ENCODE measurements at places on chromosomes 11 and 22.

- peak; percentile 92 for DNase-seq
Observed at GRCh38 chr22:23110190-23110921, 31.4 kb downstream of the RSPH14 start.

DNA sequence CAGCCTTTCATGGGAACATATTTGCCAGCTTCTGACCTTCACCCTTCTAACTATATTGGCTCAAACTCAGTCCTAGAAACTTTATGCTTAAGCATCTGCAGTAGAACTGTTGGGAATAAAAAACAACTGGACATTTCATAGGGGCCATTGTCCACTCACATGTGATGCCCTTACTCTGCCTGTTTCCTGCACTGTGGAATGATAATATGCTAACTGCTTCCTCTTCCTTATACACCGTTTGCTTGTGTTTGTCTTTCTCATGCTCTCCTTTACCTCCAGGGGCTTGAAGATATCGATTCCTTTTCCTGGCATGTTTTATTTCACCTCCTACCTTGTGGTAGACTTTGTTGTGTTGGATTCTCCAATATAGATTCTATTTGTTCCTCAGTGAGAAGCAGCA is 333.0 kb upstream of the DDI1 start:
- DNase-seq = peak; percentile 76

DNA sequence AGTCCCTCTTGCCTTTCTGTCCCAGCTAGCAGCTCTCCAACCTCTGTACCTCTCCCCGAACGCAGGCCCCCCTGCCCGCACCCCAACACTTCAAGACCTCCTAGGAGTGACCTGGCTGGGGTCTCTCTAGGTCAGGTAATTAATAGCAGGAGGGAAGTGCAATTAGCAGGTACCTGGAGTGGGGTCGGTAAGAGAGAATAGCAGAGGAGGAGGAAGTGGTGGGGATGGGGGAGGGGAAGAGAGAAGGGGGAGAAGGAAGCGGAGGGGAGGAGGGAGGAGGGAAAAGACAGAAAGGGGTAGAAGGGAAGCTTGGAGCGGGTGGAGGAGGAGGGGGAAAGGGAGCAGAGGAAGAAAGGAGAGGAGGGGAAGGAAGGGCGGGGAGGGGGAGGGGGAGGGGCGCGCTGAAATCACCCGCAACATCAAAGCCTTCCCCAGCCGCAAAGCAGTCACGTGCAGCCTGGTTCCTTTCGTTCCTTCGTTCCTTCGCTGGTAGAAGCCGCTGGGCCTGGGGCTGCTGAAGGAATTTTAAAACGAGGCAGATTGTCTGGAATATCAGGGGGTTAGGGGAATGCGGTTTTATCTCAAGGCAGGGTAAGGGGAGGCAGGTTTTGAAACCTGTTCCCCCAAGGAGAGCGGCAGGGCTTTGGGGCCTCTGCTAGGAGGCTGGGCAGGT is 29.3 kb upstream of the TCF20 start:
- peak; percentile 71 for DNase-seq

DNA sequence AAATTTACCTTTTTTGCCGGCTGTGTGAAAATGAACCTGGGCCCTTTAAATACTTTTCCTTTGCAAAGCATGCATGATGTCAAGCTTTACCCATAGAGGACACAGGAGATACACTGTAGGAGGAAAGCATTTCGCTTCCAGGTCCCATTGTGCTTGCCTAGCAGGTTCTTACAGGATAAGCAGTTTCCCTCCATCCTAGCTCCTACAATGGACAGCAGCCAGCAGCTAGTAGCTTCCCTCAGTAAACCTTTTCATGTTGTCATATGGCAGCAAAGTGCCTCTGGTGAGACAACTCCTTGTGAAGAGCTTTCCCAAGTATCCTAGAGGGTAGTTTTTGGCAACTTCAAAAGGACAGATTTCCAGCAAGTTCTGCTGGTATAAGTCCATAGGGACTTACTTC is 78.4 kb downstream of the RBFOX2 start:
- no peak for DNase-seq

GRCh38 chr11:97345032-97345431 is 955.2 kb downstream of the JRKL start:
- peak; percentile 60 for DNase-seq

GRCh38 chr11:123135863-123136446 is 59.1 kb downstream of the CLMP start:
- no peak for DNase-seq

DNA sequence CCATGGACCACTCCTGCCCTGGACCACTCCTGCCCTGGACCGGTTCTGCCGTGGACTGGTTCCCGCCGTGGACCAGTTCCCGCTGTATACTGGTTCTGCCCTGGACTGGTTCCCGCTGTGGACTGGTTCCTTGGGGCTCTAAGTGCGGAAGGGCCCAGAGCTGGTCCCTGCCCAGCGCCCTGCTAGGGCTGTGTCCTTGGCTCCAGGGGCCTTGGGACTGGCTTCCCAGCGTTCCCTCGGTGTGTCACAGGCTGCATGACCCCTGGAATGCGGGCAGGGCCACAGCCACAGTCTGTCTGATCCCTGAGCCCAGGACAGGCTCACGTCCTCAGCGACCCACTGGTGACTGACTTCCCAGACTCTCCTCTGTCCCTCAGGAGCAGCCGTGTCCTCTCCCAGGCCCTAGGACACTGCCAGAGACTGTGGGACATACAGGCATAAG is 412.2 kb downstream of the TBC1D22A start:
- no peak for DNase-seq

DNA sequence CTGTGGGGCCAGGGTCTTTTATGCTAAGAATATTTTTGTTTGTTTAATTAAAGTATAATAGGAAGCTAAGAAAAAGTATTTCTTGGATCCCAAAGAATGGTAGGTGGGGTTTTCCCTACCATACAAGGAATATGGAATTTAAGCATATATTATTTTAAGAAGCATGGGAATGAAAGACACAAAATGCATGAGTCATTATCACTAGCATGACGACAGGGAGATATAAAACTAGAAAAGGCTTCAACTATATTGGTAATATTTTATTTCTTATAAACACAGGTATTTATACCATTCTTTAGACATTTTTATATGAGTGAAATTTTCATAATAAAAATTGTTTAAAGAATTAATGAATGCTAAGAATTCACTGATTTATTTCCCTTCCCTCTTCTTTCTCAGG is 39.3 kb upstream of the SOX6 start:
- no peak for DNase-seq

DNA sequence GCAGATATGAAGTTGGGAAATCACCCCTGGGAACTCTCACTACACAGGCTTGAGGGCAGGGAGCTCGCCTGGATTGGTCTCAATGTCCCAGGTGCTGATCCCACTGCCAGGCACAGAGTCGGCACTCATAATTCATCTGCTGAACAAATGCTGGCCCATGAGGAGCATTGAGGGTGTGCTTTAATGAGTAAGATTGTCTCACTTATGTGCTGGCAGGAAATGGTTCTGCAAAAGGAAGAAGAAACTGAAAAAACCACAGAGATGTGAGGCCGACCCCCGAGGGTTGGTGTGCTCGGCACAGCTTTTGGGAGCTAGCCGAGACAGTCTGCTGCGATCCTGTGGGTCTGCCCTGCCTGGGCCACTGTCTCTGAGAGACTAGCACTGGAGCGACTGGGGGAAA is 9.4 kb downstream of the PLAAT2 start:
- no peak for DNase-seq

GRCh38 chr11:26688701-26689100 is 33.2 kb downstream of the SLC5A12 start:
- no peak for DNase-seq

DNA sequence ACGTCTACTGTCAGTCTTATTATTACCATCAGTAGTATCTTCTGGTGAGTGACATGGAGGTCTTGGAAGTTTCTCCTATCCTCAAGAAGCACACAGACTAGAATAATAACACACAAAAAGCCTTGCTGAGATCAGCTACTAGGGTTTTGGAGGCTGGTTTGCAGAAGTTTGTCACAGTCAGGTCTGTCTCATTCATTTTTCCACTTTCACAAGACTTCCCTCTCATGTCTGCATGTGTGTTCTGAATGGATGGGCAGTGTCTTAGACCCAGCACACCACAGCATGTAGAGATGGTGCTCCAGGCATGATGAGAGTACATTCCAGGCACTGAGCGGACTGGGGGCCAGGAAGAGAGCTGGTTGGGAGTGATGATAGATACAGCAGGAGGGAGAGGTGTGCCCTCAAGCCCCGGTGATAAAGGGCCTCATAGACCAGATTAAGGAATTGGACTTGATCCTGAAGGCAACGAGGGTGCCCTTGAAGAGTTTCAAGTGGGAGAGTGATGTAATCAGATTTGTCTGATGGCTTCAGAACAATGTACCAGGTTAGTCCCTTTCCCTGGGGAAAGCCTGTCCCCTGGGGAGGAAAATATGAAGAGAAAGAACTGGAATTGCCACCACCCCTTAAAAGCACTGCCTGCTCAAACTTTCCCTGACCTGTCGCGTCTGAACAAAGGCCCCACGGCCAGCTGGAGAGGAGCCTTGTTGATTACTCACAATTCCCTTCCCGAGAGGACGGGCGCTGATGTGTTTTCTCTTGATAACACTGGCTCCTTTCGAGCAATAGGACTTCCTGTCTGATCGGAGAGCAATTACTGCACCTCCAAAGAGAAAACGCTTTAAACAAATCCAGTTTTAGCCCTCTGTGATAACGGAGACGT is 45.1 kb upstream of the LMO2 start:
- peak; percentile 42 for DNase-seq

- DNase-seq = peak; percentile 68
Observed at GRCh38 chr11:123460012-123460700, 30.1 kb downstream of the GRAMD1B start.

DNA sequence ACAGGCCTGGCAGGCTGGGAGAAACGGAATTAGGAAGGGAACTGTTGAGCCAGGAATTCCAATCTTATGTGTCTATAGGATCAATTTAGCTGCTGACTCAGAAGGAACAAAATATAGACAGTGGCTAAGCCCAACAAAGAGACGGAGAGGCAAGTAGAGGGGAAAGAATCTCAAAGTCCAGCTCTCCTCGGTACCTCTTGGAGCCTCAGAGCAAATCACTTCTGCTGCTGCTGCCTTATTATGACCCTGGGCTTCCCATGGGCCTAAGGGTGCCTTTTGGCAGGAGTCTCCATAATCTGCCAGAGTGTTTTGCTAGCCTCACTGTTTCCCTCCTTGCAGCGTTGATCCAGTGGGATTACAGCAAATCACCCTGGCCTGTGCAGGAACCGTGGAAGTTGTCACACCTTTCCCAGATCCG is 31.7 kb downstream of the PAX6 start:
- peak; percentile 30 for DNase-seq

DNA sequence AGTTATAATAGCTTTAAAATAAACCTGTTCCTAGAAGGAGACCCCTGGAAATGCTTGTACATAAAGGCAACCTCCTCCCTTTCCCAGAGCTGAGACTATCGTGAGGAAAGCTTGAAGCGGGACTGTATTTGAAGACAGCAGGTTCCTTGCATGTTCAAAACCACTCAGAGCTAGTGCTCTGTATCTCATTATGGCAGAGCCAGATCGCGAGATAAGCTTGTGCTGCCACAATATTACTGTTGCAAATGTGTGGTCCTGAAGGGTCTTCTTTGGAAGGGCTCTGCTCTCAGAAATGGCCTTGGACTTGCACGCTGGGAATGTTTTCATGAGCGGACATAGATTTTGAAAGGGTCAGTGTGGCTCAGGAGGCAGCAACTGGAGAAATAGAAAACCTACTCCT is 168.2 kb downstream of the KIRREL3 start:
- DNase-seq = no peak

GRCh38 chr11:9775398-9775779 is 111.5 kb downstream of the SWAP70 start:
- DNase-seq = no peak

DNA sequence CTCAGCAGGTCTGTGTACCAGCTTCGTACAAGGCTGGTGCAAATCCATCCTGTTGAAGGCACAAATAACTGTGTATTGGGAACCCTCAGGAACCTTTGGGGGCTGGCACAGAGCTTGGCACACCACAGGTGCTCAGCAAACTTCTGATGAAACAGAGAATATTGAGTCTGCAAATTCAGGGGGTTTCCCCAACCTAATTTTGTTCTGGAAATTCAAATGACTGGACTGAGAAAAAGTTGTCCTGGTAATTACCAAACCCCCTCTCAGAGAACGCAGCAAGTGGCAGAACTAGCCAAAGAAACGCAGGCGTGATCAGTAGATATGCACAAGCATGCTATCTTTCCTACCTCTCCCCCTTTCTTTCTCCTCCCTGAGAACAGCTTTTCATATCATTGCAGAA is 47.6 kb downstream of the LIF start:
- DNase-seq = no peak

DNA sequence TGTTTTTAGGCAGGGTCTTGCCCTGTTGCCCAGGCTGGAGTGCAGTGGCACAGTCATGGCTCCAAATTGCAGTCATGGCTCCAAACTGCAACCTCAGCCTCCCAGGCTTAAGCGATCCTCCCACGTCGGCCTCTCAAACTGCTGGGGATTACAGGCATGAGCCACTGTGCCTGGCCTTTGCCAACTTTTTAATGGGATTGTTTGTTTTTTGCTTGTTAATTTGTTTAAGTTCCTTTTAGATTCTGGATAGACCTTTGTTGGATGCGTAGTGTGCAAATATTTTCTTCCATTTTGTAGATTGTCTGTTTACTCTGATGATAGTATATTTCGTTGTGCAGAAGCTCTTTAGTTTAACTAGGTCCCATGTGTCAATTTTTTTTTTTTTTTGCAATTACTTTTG is 10.0 kb upstream of the SCGB1D1 start:
- DNase-seq = peak; percentile 44

- peak; percentile 14 for DNase-seq
Observed at GRCh38 chr22:40535642-40536041, 100.9 kb downstream of the MRTFA start.

DNA sequence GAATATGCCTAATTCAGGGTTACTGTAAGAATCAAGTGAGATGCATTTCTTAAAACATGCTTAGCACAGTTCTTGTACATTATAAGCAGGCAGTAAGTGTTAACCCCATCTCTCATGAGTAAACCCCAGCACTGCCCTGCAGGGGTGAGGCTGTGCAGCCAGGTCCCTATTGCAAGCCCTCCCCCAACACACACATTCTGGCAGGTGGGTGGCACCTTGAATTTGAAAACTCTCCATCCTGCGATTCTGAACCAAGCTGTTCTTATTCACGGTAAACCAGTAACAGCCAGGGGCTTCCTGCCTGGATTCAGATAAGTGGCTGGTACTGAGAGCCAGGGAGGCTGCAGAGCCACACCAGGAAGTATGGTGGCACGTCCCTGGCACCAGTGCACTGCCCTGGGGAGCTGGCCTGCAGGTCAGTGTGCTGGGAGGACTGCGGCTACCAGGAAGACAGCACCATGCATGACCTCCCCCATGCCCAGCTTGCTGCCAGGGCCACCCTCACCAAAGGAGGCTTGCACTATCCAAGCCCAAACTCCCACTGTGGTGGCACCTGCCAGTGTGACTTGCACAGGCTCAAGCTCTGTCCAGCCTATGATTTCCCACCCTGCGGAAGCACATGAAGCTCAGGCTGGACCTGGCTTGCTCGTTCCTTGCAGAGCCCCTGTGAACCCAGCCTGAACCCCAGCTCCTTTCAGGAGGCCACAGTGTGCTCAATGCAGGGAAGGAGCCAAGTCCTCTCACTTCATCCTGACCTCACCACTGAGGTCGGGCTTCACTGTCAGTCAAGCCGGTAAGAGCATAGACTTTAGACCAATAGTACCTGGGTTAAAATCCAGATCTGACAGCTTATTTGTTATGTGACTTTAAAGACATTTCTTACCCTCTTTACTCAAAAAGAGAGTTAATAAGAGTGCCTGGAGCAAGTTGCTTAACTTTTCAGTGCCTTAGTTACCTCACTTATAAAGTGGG is 88.1 kb downstream of the MICAL2 start:
- peak; percentile 38 for DNase-seq

Measured in NCI-H69 (cell line).